ENCODE measurements at places on chromosomes 4 and X. TPM values are rescaled to one million over a fixed set of nuclear protein-coding genes. Genes with fewer than 3 reads are reported as not detected.

GRCh38 chr4:182010876-182011275 is 232.3 kb upstream of the TENM3 start:
- DNase-seq = no peak

DNA sequence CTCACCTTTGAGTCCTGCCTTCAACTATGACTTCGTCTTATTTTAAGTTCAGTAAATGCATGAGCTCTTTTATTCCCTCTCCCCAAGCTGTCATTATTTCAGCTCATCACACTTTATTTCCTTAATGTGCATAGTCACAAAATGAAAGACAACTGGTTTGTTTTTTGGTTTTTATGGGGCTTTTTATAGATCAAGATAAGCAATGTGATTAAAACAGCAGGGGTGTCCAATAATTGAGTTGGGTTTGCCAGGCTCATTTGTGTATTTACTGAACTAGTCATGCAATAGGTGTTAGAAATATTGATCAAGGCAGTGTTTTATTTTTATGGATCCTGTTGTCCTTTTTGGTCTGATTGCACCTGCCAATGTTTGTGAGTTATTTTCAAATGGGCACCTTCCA is 102.2 kb downstream of the FRMPD4 start:
- no peak for DNase-seq

The EPHA5 gene
- not detected for total RNA-seq

The EIF2S3 gene
- total RNA-seq = 95.2 TPM
